ENCODE measurements at places on chromosomes 5 and 9.

DNA sequence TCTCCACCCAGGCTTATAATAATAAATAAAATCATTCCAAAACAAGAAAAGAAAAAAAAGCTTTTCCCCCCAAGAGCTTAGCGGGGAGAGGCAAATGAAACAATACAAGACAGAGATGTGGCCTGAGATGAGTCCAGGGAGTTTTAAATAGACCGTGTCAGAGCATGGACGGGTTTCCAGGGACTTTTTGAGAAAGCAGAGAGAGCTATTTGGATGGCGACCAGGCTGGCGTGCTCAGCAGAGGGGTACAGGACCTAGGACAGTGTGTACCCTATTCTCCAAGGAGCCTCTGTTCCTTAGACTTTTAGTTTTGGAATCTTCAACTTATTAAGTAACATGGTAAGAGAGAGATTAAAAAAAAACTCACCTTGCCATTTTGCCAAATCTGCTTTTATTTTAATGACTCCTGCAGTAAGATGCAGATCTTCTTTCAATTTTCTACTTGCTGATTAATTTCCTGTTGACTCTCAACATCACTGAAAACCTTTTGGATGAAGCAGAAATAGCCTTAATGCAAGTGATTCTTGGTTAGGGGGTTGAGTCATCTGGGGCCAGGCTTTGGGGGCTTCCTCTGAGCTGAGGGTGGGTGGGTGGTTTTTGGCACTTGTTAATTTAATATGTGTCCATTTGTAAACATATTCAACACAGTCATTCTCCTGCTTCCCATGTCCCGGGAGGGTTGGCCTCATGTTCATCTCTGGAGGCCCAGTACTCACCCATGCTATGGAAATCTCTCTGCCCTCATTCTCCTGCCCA is 49.6 kb upstream of the OSMR start:
- DNase-seq, result no peak

- no peak for DNase-seq
Measured at GRCh38 chr9:80163889-80164288, 592.1 kb downstream of the TLE4 start.

DNA sequence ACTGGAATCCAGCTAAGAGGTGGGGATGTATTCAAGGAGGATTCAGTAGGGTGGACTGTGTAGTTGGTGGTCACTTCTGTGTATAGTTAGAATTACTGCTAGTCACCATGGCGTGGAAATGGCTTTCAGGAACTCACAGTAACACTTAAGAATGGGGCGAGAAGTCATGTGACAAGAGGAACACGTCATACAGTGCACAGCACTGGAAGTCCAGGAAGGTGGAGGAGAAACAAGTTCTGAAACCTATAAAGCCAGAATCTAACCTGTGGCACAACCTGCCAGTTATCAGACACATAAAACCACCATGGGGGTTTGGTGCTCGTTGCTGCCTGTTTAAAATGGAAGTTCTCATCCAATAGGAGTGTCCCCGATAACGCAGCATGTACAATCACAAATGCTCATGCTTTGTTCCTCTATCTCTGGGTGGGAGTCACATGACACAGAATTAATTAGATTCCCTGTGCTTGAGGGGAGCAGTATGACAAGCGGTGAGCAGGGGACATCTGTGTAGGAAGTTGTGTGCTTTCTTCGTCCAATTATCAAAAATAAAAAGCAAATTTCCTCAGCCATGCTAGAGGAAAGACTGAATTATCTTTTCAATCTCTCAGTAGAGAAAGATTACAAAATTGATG is 193.0 kb downstream of the SPOCK1 start:
- no peak for DNase-seq

- DNase-seq, result no peak
Measured at GRCh38 chr5:180333661-180334060, 19.5 kb downstream of the GFPT2 start.

- DNase-seq, result no peak
Measured at GRCh38 chr5:131156385-131156784, 8.7 kb downstream of the HINT1 start.

DNA sequence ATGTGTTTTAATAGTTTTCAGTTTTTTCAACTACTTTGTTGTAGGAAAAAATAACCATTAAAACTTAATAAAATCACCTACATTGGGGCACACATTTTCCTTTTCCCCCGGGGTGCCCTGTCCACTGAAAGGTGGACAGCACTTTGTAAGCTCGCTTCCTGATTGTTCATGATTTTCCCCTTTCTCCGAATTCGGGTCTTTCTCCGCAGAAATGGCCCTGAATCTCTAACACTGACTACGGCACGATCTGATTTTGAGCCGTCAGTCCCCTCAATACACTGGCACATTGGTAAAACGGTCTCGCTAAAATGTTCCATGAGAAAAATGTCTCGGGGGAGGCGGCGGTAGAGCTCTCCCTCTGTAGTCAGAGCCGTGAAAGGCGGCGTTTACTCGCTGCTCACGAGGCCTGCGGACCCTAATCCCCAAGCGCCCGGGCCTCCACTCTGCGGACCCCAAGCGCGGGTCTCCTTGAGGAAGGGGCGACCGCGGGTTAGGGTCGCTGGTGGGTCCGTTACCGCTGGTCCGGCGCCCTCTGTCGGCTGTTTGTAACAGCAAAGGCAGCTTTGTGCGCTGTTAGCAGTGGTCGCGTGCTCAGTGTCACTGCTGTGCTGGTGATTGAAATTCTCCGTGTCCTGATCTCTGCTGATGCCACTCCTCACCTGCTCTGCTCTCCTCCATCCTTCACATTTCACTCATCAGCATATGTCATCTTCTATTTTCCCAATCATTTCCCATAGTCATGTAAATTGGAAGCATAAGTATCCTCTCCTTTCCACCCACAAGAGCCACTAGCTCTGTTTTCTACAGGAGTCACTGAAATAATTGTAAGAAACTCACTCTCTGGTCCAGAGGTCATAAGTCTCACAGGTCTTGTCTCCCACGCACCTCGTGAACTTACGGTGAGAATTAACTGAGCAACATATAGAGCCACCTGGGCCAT is 10.8 kb upstream of the IFNA2 start:
- DNase-seq, result peak; percentile 71

GRCh38 chr5:56735849-56736641 is 79.3 kb upstream of the MAP3K1 start:
- DNase-seq, result no peak

DNA sequence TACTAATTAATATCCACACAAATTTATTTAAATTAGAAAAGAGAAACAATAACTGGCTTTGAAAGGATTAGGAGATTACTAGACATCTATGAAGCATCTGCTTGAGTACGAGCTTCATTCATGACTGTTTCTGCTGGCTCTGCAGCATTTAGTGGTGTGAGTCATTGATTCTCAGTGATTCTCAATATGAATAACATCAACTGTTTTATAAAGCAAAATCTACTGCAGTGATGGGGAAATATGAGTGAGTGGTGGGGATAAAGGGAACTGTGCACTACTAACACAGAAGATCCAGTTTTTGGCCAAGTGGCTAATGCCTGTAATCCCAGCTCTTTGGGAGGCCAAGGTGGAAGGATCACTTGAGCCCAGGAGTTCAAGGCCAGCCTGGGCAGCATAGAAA is 8.4 kb downstream of the FNBP1 start:
- DNase-seq, result no peak

DNA sequence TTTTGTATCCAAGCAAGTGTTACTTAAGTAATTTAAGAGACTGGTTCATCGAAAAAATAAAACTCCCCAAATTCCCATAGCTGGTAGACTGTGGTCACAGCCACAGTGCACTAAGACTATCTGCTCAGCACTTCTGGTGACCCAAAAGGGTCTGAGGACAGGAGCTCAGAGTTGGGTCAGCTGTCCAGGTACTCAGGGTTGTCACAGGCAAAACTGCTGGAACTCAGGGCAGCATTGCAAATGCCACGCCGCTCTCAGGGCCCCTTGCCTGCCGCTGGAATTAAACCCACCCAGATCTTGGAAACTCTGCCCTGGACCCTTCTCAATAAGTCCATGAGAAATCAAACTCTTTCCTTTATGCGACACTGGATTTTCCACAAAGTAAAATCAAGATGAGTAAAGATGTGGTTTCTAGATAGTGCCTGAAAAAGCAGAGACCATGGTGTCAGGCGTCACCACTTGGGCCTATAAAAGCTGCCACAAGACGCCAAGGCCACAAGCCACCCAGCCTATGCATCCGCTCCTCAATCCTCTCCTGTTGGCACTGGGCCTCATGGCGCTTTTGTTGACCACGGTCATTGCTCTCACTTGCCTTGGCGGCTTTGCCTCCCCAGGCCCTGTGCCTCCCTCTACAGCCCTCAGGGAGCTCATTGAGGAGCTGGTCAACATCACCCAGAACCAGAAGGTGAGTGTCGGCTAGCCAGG is at the start of gene IL13:
Gene IL13 (plus strand): TSS at position 498 of the 705 bp plus-strand sequence. CDS start 14 bp downstream, at position 512.
- DNase-seq, result no peak

- DNase-seq, result no peak
Measured at GRCh38 chr9:8143677-8144076, 344.1 kb upstream of the DMAC1 start.

DNA sequence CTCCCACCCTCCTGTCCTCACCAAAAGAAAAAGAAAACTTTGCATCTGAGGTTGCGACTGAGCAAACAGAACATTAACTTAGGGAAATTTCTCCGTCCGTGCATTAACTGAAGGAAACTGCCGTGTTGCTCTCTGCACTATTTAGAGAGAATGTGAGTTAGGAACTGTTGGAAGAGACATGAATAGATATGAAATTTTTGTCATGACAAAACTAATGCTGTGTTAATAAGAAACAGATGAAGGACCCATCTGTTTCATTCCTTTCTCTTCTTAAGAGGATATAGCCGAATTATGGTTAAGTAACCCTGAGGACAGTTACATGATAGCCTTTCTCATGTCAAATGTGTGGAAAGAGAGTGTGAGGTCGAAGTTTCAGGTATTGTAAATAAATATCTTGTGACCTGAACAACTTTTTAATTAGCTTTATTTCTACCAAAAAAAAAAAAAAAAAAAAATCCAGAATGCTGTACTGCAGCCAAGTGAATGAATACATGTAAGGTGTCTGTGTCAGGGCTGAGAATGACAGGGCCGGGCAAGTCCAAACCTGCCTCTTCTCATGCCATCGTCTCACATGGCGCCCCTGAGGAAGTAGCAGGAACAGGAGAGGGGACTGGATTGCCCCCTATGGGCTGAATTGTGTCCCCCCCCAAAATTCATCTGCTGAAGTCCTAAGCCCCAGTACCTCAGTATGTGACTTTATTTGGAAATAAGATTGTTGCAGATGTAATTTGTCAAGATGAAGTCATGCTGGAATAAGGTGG is 35.6 kb upstream of the ANKRD33B start:
- no peak for DNase-seq

- no peak for DNase-seq
Measured at GRCh38 chr5:126368239-126368812, 54.9 kb upstream of the GRAMD2B start.

- DNase-seq, result no peak
Measured at GRCh38 chr5:93583439-93583767, 381 bp downstream of the NR2F1 start.

- no peak for DNase-seq
Measured at GRCh38 chr5:127863610-127864395, 160.6 kb downstream of the CCDC192 start.

DNA sequence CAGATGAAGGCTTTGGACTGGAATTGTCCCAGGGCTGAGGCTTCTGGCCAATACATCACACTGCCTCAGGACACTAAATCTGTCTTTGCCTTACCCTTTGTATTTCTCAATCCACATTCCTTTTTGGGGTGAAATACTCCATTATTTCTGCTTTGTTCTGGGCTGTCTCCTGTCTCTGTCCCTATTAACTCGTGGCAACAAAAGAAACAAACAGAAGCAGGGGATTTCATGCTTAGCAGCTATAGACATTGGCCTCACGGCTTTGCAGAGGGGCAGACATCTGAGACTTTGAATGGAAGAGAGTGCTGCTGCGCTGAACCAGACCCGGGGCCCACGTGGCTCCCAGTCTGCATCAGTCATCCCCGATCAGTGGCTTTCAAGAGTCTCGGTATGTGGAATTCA is 129.7 kb downstream of the ARL15 start:
- no peak for DNase-seq

DNA sequence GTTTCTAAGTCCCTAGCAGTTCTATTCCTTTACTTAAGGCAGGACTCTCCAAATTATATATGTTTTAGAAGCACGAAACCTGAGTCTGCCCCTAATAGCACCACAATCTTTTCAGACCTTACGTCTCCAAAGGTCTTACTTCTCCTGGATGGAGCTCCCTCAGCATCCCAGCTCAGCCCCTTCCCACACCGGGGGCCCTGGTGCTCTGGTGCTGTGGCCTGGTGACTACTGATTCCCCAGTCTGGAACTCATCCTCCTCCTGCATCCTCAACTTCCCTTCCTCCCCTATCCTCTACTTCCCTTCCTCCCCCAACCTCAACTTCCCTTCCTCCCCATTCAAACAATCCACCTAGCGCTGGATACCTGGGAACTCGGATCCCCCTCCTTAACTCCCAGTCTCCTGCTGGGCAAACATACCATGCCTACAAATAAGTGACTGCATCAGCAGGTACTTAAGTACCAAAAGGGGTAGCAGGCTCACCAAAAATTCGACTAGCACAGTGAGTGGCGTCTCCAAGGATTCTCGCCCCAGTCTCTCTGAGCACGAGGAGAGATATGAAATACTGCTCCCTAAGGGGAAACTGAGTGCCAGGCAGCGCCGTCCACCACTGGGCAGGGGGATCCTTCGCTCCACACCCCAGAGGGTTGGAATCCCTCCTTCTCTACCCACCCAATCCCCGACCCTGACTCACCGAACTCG is 831 bp downstream of the IGFBPL1 start:
- no peak for DNase-seq

- DNase-seq, result no peak
Measured at GRCh38 chr5:136199408-136199807, 6.4 kb upstream of the SMIM32 start.

DNA sequence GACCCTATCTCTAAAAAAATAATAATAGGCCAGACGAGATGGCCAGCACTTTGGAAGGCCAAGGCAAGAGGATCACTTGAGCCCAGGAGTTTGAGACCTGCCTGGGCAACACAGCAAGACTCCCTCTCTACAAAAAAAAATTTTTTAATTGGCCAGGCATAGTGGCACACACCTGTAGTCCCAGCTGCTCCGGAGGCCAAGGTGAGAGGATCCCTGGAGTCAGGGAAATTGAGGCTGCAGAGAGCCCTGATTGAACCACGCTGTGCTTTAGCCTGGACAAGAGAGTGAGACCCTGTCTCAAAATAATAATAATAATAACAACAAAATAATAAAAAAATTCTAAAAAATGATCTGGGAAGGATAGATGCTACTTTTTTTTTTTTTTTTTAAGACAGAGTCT is 1.1 kb upstream of the DYNC2I2 start:
- DNase-seq, result no peak

GRCh38 chr5:79023348-79023747 is 38.2 kb upstream of the ARSB start:
- DNase-seq, result no peak

Measured in stimulated activated CD4-positive, alpha-beta T cell treated with anti-CD3 and anti-CD28 coated beads, Interleukin-4, amount 100 ng/mL, for 1 hour (primary cell).